ENCODE measurements at places on chromosomes 11 and 22.

DNA sequence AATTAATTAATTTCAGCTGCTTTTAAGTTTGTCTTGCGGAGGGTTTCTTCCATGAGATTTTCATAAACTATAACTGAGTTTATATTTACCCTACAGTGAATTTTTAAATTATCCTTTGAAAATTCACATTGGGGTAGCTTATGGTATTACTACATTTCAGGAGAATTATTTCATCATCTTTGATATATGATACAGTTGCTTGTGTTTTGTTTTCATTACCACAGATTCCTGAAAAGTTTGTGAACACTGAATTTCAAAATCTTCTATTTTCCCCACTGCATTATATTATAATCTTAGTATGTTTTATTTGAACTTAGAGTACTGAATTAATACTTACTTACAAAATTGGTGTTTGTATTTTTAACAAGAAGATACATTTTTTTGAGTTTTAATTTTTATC, 24.4 kb downstream of the METTL15 start:
- DNase-seq, result no peak

DNA sequence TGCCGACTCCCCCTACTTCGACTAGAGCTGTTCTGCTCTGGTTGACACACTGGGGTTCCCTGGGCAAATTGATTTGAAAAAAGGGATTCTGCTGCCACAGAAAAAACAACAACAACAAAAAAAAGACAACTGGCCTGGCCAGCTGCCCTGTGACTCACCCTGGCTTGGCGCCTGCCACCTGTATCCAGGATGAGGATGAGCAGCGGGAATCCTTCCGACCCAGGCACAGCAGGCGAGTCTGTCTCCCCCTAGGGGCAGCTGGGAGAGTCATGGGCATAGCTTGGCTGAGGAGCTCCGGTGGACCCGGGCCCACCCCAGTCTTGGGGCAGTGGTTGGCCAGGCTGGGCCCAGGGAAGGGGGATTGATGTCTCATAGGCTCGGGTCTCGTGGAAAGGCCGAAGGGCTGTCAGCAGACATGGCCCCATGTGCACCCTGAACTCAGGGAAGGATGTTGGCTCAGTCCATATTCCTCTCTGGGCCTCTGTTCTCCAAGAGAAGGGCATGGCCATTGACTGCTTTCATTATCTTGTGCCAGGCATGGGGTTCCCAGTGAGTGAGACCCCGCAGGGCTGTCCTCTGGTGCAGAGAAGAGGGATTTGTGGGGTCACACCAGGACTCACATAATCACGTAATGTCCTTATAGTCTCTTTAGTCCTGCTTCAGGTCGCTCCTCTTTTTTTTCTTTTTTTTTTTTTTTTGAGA, 10.4 kb upstream of the SUN2 start:
- DNase-seq, result no peak

DNA sequence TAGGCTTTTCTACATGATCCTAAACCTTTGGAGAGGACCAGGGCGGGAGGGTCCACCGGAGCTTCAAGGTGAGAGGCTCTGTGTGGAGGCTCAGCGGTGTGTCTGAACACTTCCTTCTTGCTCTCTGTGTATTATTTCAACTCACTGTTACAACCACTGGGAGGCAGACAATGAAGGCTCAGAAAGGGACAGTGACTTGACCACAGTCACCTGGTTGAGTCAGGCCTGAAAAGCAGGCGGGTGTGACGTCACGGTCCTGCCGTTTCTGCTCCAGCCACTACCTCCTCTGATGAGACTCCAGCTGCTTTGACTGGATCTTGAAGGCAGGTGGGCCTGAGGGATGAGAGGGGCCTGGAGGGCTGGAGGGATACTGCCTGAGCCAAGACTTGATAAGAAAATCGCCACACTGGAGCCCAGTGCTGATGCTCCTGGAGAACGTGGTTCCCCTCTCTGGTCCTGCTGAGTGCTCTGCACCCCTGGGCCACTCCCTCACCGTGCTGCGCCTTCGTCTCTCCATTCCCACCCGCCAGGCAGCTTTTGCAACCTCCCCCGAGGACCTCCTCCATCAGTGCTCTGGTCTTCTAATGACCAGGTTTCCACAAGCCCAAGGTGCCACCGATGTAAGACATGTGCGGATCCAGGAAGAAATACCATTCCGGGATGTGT, 27.9 kb downstream of the KCNC1 start:
- DNase-seq, result no peak

DNA sequence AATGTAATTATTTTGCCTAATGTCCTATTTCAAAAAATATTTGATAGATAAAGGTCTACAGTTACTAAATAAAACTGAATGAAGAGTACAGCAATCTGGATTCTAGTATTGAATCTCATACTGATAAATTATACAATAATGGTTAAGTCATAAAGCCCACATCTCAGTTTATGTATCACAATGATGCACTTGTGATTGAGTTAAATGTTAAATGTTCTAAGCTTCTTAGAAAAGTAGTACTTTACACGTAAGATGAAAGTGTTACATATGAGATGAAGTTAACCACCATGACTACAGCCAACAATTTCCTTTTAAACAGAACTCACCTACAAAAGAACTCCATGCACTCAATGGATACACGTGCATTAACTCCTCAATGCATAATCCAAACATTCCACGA, 51.7 kb downstream of the PHF21A start:
- DNase-seq, result no peak

GRCh38 chr11:86355256-86355655, 19.4 kb upstream of the CCDC81 start:
- DNase-seq, result no peak

DNA sequence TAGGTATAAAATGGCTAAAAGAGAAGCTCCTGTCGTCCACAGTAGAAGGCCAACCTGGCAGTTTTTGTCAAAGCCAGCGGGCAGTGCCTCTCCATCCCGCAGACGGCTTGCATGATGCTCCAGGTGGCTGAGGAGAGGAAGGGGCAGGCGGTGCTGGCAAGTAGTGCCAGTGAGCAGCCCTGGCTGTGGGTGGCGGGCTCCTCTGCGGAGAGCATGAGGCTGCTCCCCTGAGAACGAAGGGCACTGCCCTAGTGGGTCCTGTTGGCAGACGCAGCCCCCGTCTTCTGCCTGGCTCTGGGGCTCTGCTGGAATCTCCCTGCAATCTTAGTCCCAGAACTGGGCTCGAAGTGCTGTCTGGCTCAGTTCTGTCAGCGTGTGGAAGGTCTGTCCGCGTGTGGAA, 50.9 kb downstream of the SBF1 start:
- DNase-seq, result no peak

DNA sequence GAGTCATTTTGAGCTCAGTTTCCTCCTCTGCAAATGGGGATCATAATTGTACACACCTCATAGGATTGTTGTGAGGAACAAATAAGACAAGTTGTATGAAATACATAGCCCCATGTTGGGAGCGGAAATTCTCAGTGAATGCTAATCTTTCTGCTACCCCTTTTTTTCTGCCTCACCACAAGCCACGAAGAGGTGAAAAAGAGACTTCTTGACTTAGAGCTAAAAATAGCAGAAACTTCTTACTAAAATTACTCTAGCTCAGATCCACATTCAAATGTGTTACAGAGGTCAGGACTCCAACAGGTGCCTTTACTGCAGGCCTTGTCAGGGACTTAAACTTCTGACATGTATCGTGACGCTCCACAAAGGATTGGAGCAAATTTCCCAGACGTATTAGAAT, 128.5 kb downstream of the MIAT start:
- DNase-seq, result no peak

DNA sequence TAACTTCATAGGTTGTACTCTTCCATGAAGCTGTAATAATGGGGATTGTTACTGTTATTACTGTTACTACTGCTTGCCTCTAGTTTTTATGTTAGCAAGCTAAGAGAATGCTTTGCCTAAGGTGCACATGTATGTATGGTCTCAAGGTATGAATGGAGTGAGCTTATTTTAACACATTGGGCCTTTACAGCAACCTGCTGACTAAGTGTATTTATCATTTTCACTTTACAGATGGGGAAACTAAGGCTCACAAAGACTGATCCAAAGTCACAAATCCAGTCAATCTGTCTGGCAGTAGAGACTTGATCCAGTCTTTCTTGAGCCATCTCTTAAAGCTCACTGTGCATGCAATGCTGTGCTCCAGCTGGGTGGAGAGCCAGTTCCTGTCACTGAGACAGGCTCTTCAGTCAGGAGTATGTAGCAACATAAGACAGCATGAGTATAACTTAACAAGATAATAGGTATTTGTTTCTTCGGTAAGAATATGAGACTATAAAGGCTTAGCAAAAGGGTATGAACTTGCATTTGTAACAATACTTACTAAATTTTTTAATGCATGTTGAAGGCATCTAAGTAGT, 66.5 kb downstream of the PPP2R1B start:
- DNase-seq, result no peak

DNA sequence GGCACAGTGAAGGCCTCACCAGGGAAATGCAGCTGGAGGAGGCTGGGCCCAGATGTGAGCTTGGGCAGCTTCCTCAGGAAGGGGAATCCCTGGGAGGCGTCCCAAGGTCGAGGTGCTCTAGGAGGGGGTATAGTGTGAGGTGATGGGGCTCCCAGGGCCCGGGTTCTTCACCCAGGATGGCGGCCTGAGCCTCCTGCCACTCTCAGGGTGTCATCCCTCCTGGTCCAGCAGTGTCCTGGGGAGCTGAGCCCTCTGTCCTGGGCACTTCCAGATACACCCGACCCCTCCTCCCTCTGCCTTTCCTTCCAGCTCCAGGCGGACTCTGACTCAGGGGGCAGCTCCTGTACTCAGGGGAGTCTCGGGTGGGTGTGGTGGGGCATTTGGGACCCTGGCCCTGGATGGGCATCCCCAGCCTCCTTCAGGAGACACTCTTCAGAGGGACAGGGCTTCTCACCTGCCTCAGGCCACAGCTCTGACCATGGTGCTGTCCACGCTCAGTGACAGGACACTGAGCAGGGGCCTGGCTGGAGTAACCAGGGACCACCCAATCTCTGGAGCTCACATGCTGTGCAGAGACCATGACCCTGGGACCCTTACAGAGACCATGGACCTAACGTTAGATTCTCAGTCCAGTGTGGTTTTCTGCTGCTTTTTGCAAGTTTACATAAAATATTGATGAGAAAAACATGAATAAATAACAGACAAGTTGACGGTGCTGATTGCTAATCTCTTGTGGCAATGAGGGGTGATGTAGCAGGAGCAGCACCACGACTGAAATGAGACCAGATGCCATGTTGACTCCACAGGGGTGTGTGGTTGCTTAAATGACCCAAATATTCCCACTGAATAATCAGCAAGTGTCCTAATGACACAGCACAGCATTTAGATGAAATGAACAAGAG, 101.9 kb downstream of the GGTLC2 start:
- DNase-seq, result no peak

DNA sequence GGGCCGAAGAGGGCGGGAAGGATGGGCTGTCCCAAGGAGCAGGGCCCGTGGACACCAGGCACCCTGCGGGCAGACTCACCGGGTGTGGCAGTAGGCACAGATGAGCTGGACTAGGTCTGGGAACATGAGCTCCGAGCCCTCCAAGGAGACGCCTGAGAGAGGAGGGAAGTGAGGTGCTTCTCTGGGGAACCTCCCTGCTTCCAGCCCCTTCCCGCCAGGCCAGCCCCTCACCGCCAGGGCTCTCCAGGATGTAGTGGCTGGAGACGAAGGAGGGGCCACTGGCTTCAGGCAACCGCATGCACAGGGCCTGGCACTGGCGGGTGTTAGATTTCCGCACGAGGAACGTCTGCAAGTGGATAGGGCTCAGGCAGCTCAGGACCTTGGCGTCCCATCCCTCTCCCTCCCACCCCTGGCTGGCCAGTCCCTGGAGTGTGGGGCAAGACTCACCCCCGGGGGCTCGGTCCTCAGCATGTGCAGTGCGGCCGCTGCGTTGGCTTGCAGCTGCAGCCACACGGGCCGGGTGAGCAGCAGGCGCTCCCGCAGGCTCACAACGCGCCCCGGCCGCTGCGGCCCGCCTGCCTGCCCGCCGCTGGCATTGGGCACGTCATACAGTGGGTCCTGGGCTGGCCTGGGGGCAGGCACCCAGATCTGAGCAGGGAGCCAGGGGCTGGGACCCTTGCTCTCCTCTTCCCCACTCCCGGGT, 552 bp downstream of the RIN1 start:
- DNase-seq, result no peak

GRCh38 chr11:95360377-95361075, 129.5 kb upstream of the SESN3 start:
- DNase-seq, result no peak

- DNase-seq, result no peak
Measured at GRCh38 chr11:83051760-83052671, 19.7 kb downstream of the RAB30 start.

DNA sequence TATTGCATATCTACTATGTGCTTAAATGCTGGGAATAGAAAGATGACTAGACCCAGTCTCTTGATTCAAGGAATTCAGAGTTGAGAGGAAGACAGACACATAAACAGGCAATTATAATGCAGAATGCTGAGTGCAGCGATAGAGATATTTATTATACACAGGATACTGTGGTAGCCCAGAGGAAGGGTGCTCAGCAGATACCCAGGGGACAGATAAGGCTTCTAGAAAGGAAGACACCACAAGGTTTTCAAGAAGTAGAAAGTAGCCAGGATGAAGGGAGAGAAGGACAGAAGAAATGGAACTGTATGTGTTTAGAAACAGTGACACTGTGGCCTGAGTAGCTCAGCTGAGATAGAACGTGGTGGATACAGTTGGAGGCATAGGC, 79.4 kb upstream of the NNMT start:
- DNase-seq, result no peak

GRCh38 chr11:130139401-130139800, 20.2 kb upstream of the ST14 start:
- no peak for DNase-seq

GRCh38 chr22:40612291-40612751, 24.2 kb downstream of the MRTFA start:
- DNase-seq, result no peak

DNA sequence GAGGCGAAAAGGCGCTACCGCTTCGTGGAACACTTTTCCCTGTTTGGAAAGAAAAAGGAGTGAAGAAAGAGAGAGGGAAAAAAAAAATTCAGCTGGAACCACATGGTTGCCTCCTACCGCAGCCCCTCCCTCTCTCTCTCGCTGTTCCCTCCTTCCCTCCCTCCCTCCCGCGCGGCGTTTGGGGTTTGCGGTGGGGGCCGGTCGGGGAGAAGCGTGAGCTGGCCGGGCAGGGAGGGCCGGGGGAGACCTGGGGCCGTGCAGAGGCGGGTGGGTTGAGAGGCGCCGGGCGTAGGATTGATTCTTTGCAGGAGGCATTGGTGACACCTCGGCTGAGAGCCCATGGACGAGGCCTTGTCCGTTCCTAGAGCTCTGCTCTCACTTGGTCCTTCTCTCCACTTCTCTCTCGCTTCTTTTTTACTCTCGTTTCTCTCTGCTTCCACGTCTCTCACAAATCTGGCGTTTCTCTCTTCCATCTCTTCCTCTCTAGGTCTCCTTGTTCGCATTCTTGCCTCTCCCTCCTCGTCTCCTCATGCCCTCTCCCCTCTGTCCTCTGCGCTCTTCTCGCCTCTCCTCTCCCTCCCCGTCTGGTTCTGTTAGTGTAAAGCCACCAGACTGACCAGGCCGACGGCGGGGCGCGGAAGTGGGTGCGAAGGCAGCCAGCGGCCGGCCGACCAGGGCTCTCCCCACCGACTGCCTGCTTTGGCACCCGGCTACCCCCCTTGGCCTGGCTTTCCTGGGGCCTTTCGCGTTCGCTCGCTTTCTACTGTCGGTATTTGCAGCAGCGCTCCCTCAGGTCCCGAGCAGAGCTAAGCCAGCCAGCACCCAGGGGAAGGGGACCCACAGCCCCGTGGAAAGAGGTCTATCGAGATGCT, at the start of gene CLMP:
Gene CLMP, minus strand, starts transcription at position 61 of the 872 bp plus-strand sequence. CDS start 308 bp downstream, outside the sequence.
- no peak for DNase-seq

GRCh38 chr22:43566021-43566420, 154.2 kb downstream of the MPPED1 start:
- DNase-seq, result no peak

- DNase-seq, result no peak
Measured at GRCh38 chr11:64469288-64469687, 110.3 kb downstream of the RPS6KA4 start.

- no peak for DNase-seq
Measured at GRCh38 chr11:27861706-27862430, 161.6 kb upstream of the BDNF start.
